Activated T-cell treated with anti-CD3 and anti-CD28 coated beads, Interleukin-2, amount 50 U/mL, for 72 hours (primary cell): ENCODE measurements at places on chromosomes 5 and 9. TPM values are rescaled to one million over a fixed set of nuclear protein-coding genes. Genes with fewer than 3 reads are reported as not detected.

- no peak overlapping the region for H3K27ac ChIP-seq
- DNase-seq = no peak
- no peak overlapping the region for H3K4me3 ChIP-seq
Measured at GRCh38 chr9:115548609-115549260, 430.8 kb upstream of the TNC start.

DNA sequence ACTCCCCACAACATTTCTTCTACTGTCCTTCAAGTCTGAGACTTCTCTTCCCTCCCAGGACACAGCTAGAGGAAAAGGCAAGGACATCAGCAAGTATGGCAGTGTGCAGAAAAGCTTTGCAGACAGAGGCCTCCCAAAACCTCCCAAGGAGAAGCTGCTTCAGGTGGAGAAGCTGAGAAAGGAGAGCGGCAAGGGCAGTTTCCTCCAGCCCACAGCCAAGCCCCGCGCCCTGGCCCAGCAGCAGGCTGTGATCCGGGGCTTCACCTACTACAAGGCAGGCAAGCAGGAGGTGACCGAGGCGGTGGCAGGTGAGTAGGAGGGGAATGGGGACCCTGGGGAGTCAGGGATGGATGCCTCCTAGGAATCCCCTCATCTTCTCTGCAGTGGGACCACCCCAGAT is 24.4 kb downstream of the OLFML2A start:
- H3K27ac ChIP-seq = no peak overlapping the region
- no peaks in the 10 kb centered on the region for H3K27me3 ChIP-seq
- H3K36me3 ChIP-seq = no peaks in the 10 kb centered on the region

- no peak overlapping the region for H3K4me3 ChIP-seq
- peaks cover 16% of the 10 kb centered on the region for H3K36me3 ChIP-seq
- H3K4me1 ChIP-seq = no peaks in the 10 kb centered on the region
Measured at GRCh38 chr9:136757328-136757727, 715 bp downstream of the LCN8 start.

IL9 gene
- 2.6 TPM for total RNA-seq

CTSV gene
- 1.3 TPM for total RNA-seq

- no peak overlapping the region for H3K4me3 ChIP-seq
- peak overlapping the region; percentile 63 for H3K27ac ChIP-seq
- no peaks in the 10 kb centered on the region for H3K27me3 ChIP-seq
- H3K36me3 ChIP-seq = peaks cover 4% of the 10 kb centered on the region
- DNase-seq = no peak
Measured at GRCh38 chr5:172162323-172162986, 25.6 kb downstream of the STK10 start.

GDNF gene
- not detected for total RNA-seq

GRCh38 chr9:9045572-9045971 is 1246.0 kb upstream of the DMAC1 start:
- H3K4me3 ChIP-seq = no peak overlapping the region
- no peak for DNase-seq
- no peaks in the 10 kb centered on the region for H3K27me3 ChIP-seq

PCDHGB7 gene
- 0.17 TPM for total RNA-seq

FAM114A2 gene
- 31.8 TPM for total RNA-seq
